ENCODE measurements at places on chromosomes 16 and 17.
A peak's percentile ranks its signal among the peaks of the same experiment; 100 is the strongest.

GRCh38 chr17:57537524-57538410 lies 207.3 kb downstream of the CCDC182 start:
- no peak for DNase-seq

GRCh38 chr17:45029758-45030423 lies 21.5 kb downstream of the DCAKD start:
- no peak for DNase-seq

DNA sequence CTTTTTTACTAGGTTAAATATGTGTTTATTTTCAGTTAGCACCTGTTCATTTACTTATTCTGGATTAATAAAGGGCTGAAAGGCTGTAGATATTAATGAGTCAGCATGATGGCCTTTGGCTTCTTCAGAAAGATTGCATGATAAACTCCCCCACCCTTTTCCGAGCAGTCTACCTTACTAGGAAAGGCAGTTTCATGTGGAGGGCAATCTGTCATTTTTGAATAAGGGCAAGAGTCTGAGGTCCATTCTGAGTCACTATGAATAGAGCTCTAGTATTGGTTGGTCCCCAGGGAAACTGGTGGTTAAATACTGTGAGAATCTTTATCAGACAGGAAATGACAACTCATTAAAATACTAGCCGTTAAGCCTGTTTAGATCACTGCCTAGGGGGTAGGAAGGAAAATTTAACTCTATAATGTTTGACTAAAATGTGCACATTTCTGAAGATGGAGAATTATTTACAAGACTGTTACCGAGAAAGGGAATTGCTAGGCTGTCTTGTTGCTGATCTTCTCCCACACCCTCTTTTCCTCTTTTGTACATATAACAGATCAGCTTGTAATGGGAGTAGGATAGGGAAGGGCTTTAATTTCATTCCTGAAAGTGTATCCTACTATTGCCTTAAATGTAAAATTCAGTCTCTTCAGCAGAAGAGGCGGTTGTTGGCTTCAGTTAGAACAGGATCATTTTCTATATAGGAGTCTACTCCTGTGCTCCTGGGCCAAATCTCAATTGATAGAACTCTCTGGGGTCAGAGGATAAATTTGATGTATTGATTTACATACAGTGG lies 63.3 kb downstream of the TUBD1 start:
- peak; percentile 94 for DNase-seq

DNA sequence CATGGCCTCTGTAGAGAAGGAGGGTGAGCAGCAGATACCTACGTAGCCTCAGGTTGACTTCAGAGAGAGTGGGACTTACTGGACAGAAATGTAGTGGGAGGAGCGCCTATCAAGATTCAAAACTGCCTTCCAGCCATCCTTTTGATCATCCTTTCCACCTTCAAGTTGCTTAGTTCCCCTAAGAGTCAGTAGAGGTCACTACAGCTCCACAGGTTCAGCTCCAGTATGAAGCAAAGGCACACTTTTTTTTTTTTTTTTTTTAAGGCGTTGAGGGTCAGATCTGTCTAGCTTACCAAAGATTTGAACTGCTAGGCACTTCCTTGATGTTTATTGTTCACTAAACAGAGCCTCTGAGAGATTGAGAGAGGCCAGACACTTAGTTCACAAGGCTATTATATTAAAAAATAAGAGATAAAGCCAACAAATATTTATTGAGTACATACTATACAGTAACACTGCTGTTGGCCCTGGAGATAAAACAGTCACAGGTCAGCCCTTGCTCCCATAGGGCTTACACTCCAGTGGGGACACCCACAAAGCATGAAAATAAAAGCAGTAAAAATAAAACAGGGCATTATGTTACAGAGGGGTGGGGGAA lies 3.1 kb downstream of the RNF227 start:
- DNase-seq, result peak; percentile 6
